ENCODE measurements at places on chromosomes 11 and 22.

GRCh38 chr11:119149786-119150275 lies 979 bp downstream of the ABCG4 start:
- DNase-seq, result no peak

- DNase-seq, result no peak
Measured at GRCh38 chr11:64040684-64041322, 5.1 kb downstream of the FLRT1 start.

- DNase-seq, result no peak
Measured at GRCh38 chr11:103659206-103659618, 377.2 kb upstream of the DDI1 start.

DNA sequence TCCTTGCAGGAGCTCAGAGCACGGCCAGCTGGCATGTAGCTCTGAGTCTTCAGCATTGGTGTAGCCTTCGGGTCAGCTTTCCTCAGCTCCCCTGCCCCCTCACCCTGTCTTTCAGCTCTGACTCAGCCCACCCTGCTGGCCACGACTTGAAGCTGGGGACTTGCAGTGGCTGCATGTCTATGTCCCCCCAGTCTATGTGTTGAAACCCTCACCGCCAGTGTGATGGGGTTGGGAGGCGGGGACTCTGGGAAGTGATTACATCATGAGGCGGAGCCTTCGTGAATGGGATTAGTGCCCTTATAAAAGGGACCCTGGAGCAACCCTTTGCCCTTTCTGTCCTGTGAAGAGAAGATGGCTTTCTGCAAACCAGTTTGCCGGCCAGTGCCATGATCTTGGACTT lies 111.1 kb downstream of the CTTN start:
- no peak for DNase-seq

- no peak for DNase-seq
Measured at GRCh38 chr11:125494561-125494960, 1.5 kb downstream of the FEZ1 start.

DNA sequence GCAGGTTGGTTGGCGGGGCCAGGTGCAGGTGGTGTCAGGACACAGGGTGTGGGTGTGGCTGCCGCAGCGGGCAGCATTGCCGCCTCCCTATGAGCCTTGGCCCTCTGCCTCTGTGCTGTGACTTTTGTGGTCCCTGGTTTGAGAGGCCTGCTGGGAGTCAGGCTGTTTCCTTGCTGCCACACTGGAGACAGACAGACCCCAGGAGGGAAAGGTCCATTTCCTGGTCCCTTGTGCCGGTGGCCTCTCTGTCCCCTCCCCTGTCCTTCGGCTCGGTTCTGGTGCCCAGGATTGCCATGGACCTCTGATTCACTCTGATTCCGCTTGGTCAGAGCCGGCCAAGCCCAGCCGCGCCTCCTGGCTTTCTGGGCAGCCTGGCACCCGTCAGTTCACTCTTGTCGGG lies 196.9 kb downstream of the TBC1D22A start:
- no peak for DNase-seq

GRCh38 chr11:19938169-19938856 lies 222.0 kb downstream of the DBX1 start:
- DNase-seq, result no peak

GRCh38 chr11:73716153-73717056 lies 44.5 kb downstream of the RAB6A start:
- DNase-seq, result no peak

DNA sequence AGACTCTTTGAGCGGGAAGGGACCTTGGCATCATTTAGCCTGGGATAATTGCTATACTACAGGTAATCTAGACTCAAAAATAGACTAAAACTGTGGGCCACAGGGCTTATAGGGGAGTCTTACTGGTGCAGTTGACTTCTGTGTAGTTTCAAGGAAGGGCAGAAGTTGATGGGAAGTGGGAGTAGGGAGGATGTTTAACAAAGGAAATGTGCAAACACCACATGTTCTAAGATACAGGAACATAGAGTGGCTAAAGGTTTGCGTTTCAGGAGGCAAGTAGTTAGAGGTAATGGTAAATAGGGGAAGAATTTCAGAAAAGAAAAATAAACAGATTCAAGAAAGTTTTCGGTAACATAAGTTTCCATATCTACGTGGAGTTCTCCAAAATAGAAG lies 14.4 kb upstream of the SORL1 start:
- no peak for DNase-seq

DNA sequence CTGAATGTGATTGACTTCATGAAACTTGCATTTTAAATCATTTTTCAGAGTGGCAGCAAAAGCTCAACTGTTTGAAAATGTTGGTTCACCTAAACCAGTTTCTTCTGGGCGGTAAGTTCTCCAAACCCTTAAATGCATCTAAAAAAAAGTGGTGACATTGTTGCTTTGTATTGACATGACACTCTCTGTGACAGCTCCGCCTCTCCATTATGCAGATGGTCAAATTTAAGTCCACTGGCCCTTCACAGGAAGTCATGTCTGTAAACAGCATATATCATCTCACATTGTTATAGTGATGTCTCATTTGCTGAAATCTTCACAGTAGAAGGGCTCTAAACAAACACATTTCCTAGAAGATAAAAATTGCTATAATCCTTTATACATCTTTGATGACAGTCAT lies 150.7 kb downstream of the PGR start:
- no peak for DNase-seq

DNA sequence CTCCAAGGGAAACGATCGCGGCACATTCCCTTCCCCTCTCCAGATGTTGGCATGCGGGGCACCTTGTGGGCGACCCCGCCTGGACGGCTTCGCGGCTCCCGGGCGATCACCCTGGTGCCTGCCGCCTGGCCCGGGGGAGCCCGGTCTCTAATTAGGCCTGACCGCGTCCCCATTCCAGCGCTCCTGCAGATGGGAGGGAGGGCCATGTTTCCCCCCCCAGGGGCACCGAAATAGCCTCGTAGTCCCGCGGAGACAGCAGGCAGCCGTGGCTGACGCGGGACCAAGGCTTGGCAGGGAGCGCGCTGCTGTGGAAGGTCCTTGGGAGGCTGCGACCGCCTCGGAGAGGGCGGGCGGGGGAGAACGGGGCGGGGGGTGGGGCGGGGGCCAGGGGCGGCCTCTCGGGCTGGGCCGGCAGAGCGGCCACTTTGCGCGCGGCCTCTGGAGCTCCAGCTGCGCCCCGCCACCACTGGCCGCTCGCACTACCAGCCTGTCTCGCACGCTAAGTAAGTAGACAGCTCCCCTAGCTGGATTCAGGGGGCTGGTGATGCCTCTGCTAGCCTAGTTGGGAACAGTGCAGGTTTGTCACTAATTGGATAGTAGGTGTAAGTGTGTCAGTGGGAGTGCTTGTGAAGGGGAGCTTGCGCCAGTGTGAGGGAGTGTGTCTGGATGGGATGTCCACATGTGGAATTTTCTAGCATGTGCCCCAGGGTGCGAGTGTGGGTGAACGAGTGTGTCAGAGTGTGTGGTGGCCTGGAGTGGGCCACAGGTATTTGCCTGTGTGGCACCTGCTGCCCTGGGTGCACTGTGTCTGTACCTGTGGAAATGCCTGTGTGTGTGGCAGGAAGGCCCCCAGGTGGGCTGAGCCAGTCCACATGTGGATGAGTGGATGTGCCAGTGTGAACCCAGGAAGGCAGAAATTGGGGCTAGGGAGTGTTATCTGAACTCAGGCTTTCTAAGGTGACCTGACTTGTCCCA lies at the start of gene INSC:
Gene INSC (plus strand): TSS at position 423 of the 975 bp plus-strand sequence. CDS start 34,252 bp downstream, outside the sequence.
- DNase-seq, result no peak

GRCh38 chr11:73584831-73585230 lies 13.1 kb downstream of the FAM168A start:
- no peak for DNase-seq

DNA sequence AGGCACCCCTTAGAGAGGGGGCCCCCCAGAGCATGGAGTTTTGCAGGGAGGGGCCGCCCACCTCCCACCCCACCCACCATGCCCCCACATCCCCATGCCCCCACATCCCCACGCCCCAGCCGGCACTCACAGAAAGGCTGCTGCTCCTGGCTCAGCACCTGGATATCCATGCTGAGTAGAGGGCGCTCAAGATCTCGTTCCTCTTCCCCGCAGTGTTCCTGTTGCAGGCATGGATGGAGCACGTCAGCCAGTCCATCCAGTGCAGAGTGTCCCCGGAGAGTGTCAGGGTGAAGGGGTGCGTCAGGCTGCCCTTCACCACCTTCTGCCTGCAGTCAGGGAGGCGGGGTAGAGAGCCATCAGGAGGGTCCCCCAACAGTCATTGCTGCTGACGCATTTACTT lies 156.2 kb downstream of the CRYBB2 start:
- DNase-seq, result no peak

DNA sequence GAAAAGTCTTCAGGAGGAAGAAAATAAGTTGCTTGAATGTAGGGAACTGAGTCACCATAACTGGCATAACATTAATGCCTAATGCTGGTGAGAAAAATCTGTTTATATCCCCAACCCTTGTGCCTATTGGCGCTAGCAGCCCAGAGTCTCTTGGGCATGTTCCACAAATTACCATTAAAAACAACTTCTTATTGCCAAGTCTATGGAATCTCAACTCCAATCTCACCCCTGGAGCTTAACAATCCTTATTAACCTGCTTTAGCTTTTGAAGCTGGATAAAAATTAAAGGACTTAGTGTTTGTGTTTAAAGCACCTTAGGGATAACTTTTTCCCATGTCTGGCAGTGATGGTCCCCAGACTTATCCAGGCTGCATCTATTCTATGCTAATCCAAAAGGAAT lies 143.0 kb downstream of the APIP start:
- DNase-seq, result no peak

DNA sequence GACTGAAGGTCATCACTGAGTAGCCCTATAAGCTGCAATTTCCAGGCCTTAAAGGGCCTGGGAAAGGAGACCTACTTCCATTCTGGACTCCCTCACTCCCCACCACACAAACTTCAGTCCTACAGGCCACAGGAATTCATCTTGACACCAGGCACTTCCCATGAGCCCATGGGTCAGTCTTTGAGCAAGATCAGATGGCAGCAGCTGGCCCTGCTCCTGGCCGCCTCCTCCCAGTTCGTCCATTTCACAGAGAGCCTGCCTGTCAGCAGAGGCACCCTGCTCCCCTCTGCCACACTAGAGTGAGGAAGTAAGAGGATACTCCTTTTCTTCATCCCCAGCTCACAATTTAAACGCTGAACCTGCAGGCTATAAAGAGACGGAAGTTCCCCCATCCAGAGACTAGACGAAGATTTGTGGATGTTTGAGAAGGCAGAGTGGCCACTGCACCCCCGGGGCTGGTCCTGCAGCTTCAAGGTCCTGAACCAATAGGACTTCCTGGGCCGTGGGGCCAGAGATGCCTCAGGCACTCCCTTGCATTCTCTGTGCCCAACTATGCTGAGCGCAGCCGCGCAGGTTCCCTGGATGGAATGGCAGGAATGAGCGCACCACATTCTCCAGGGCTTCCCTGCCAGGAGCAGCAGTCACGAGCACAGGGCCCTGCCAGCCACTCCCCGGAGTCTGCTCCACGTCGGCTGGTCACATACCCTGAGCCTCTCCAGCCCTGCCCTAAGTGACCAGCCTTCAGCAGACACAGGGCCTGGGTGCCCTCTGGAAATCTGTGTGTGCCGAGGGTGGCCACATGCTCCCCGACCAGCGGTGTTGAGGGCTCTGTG lies 33.5 kb upstream of the BID start:
- DNase-seq, result no peak

DNA sequence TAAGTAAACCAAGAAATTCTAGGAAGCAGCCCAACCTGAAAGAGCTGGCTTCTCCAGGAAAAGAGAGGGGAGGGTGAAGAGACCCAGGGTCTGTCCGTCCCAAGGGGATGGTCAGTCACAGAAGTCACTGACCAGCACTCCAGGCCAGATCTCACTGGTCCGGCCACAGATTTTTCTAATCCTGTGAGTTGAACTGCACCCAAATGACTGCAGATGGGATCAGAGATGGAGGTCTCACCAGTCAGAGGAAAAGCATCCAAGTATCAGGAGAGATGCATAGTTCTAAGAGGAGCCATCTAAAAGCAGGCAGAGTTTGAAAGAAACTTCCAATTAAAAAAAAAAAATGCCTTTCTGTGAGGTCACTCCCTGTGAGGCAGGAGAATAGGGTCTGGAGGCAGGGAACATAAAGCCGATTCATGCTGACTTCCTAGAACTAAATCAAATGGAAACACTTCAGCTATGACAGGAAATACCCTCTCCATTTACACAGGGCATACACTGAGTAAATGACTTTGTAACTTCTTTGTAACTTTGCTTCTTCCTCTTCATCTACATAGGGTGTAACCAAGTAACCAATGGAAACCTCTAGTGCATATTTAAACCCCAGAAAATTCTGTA lies 144.5 kb downstream of the CCDC34 start:
- DNase-seq, result no peak

DNA sequence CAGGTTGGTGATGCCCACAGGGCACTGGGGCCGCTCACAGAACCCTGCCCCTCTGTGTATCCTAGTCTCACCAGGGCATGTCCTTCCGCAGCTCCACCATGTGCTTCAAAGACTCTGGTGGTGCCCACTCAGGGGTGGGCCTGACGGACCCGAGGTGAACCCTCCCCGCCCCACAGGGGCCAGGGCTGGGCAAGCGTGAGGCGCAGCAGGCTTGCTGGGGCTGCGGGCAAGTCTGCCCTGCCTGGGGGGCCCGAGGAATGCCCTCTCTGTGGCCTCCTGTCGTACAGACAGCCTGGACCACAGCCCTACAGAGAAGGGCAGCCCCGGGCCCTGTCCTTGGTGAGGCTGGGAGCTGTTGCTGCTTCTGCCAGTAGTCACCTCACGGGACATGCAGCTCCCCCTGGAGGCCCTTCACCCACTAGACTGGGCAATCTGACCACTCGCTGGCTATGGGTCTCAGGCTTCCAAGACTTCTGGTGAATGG lies 40.2 kb downstream of the TBX1 start:
- DNase-seq, result no peak

DNA sequence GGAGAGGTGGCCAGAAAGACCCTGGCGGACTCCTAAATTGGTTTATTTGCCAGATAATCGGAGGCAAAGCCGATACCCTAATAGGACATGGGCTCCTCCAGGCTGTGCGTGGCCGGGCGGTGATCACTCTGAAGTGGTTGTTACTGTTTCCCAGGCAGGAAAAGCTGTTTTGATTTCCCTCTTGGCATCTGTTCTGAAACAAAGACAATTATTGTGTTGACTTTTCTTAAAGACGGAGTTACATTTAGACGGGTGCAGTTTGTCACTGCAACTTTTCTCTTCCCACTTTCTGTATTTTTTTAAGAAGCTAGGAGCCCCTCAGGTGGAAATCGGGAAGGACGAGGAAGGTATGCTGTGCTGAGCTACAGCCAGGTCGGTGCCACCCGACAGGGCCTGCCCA lies 1288.4 kb downstream of the BRD1 start:
- no peak for DNase-seq

DNA sequence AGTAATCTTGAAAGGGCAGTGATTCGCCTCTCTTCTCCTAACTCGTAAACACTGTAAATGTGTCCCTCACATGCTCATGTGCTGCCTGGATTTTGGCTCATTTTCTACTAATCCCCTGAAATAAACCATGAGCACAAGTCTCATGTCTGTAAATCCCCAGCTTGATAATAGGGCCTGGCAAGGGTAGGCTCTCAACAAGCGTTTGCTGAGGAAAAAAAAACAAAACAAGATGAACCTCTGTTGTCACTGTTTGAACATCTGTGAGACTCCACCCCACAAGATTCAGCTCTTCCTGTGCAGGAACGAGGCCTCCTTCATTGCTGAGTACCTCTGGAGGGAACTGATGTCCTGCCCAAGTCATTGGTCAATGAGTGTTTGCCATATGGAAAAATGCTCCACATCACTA lies 4.5 kb upstream of the CYB5R2 start:
- DNase-seq, result no peak

- DNase-seq, result no peak
Measured at GRCh38 chr11:45028911-45029682, 78.4 kb upstream of the TP53I11 start.
